ENCODE measurements at places on chromosomes 1 and 21.

GRCh38 chr21:14545906-14546480, at the start of gene SAMSN1:
Gene SAMSN1 (minus strand): TSS chr21:14546315. CDS start chr21:14546261, 54 bp downstream.
- no peak for DNase-seq

DNA sequence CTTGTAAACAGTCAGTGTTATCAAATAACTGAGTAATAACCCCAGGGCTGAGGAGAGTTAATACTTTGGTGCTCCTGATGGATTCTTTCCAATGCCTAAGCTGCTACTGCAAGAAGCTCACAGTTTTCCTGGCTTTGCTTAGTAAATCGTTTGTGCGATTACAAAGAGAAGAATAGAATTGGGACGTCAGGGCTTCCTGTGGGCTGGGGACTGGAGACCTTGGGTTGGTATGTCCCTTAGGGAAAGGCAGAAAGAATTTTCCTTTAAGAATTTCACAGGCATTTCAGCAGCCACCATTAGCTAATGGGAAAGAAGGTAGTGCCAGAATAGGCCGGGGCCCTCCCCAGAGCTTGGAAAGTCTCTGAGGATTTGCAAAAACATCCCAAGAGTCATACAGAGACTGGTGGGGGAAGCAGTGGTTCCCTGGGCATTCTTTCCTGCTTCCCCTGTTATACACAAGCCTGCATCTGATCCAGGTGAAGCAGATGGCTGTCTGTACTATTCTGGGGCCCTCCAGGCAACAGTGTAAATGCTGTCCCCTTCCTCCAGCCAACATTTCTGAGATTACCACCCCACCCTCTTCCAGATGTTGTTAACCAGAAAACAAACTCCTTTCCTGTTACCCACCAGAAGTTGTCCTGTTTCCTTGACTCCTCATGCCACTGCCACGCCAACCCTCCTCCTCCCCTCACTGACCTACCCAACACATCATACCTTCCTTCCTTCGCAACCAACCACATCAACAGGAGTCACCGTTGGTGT, 40.2 kb downstream of the PLXNA2 start:
- DNase-seq: no peak

DNA sequence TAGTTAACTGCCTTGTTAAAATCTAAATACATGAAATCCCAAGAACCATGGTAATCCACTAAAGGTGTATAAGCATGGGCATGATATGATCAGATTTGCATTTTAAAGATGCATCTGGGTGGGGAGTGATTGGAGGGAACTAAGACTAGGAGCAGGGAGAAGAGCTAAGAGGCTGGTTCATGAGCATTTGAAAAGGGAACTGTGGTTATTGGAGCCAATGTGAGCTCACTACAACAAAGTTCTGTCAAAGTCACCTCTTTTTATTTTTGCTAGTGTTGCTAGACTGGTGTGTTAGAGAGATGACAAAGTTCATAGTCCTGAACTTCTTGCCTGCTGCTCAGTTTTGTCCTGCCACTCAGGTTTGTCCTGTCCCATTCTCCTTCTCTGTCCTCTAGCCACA, 67.1 kb upstream of the LRRC8D start:
- DNase-seq: no peak

- peak; percentile 21 for DNase-seq
Measured at GRCh38 chr1:185074307-185074706, 28.9 kb downstream of the RNF2 start.

DNA sequence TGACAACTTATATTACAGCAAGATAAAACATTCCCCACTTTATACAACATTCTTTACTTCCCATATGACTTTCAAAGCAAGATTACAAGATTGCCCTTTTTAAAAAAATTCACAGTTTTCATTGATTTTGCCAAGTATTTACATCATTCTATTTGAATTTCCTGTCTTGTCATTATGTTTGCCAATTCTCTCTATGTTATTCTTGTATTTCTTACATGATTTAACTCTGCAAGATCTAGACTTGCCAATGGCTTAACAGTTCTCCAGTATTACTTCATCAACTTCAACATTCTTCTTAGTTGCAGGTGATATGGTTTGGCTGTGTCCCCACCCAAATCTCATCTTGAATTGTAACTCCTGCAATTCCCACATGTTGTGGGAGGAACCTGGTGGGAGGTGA, 31.6 kb downstream of the FMO4 start:
- no peak for DNase-seq

Data from AG20443 (cell line).